ENCODE measurements at places on chromosomes 2 and 18.
A peak's percentile ranks its signal among the peaks of the same experiment; 100 is the strongest.

- peak; percentile 20 for DNase-seq
Measured at GRCh38 chr18:5890331-5891183, 4.8 kb downstream of the TMEM200C start.

- no peak for DNase-seq
Measured at GRCh38 chr2:29447513-29447912, 332.3 kb downstream of the CLIP4 start.

GRCh38 chr2:64657411-64657810, 3.7 kb upstream of the SERTAD2 start:
- no peak for DNase-seq

GRCh38 chr2:73075477-73076373, 4.2 kb upstream of the SFXN5 start:
- no peak for DNase-seq

GRCh38 chr2:112686348-112687217, 34.2 kb upstream of the NT5DC4 start:
- DNase-seq = no peak

GRCh38 chr2:142445551-142446072, 314.8 kb upstream of the LRP1B start:
- DNase-seq = no peak

DNA sequence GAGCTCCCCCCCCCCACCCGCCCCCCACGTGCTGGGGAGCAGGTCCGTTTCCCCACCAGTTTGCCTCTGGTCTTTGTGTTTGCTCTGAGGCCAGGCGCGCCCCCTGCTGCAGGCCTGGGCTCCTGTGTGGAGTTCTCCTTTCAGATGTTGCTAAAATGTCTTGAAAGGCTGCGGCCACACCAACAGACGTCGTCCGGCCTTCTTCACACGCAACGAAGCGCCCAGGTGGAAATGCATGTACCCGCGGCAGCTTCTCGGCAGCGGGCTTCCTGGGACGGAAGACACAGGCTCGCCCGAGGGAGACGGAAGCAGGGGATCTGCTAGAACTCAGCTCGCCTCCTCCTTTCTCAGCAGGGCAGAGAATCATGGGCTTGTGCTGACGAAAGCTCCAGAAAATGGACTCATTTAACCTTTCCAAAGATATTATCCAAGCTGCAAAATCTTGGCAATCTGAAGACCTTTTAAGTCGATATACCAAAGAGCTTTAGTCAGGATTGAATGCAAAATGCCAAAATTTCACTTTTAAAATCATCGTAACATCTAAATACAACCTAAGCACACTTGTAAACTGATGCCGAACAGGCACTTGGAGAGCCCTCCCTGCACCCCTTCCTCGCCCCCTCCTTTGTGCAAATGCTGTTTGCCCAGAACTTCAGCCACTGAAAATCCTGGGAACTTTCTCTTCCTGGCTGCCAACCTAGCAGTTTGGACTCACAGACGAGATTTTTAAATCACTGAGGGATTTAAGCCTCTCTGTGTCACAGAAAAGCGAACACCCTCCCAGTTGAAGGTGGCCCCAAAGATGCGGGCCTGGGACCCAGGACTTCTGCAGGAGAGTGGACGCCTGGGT, 125.5 kb upstream of the ZNF516 start:
- DNase-seq = peak; percentile 16

- peak; percentile 72 for DNase-seq
Measured at GRCh38 chr2:223993634-223994232, 36.5 kb downstream of the MRPL44 start.

- no peak for DNase-seq
Measured at GRCh38 chr2:54629914-54630857, 93.3 kb upstream of the EML6 start.

DNA sequence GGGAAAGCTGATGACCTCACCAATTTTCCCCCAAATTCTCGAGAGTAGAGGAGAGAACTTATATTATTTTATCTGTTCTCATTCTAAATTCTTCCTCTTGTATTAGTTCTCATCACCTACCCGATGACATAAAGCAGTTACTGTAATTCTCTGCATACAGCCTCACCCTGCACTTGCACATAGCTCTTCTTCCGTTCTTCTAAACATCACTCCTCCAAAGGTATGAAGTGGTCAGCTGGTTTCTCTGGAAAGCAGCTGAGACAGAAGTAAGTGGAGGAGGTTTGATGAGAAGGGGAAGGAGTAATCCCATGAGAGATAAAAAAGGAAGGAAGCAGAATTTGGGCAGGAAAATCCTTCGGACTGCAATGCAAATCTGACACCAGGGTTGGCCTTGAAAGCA, 39.0 kb downstream of the FBXO48 start:
- DNase-seq = no peak

- DNase-seq = no peak
Measured at GRCh38 chr2:19717446-19717845, 184.3 kb downstream of the TTC32 start.

- no peak for DNase-seq
Measured at GRCh38 chr2:216635171-216635570, 2.0 kb downstream of the IGFBP2 start.

- no peak for DNase-seq
Measured at GRCh38 chr18:47415881-47416280, 164.4 kb upstream of the SKOR2 start.

GRCh38 chr18:77547757-77548156, 298.1 kb downstream of the GALR1 start:
- no peak for DNase-seq
